ENCODE measurements at places on chromosomes 2 and 18.

- DNase-seq, result no peak
These were observed 172.2 kb upstream of the SETBP1 start for GRCh38 chr18:44508474-44508873.

DNA sequence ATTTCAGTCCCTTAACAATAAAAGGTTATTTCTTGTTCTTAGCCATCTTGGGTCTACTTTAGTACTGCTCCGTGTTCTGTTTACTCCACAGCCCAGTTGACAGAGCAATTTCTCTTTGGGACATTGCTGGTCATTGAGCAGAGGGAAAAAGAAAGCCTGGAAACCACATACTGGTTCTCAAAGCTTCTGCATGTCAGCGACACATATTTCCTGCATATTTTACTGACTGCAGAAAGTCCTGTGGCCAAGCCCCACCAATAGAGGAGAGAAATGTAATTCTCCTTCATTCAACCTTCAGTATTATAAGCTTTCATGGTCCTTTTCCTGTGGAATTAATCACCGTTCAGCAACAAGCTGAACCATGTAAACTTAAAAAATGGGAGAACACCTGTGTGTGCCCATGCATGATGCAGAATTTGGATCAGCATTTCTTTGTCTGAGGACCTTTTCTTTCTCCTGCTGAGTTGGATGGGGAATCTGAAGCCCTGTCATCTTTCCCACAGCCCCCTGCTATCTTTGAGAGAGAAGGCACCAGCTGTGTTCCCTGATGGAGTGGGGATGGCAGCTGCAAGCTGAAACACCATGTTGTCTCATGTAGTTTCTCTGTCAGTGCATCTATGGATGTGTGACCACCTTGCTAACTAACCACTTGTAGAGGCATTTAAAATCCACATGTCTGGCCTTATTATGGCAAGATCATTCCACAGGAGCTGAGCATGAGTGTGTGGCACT is 431.6 kb downstream of the MEIS1 start:
- DNase-seq, result no peak

- DNase-seq, result no peak
These were observed 188.8 kb downstream of the EN1 start for GRCh38 chr2:118658596-118659198.

DNA sequence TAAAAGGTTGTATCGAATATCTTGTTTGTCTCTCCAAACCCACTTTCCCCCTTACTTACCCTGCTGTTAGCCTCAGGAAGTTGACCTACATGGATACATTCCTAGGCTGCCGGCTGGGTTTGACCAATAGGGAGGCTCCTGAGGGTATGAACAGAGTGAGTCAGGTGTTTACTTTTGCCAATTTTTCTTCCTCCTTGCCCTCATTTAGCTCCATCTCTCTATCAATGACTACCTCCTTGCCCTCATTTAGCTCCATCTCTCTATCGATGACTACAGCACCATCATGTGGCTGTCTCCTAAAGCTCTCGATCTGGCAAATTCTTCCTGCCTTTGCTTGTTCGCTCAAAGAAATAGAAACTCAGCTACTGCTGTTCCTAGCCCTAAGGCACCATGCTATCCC is 571.9 kb upstream of the CRIM1 start:
- no peak for DNase-seq

GRCh38 chr2:106159866-106160785 is 34.0 kb downstream of the UXS1 start:
- DNase-seq, result no peak

Data from keratinocyte (primary cell).